ENCODE measurements at places on chromosomes 12 and 14.

- no peak for DNase-seq
These were observed 18.2 kb upstream of the ITGA5 start for GRCh38 chr12:54437243-54437642.

- DNase-seq, result no peak
These were observed 84.0 kb downstream of the RNF34 start for GRCh38 chr12:121483949-121484348.

GRCh38 chr14:103474893-103475292 lies 47.7 kb downstream of the CKB start:
- no peak for DNase-seq

GRCh38 chr12:45907955-45908354 lies 82.4 kb downstream of the SCAF11 start:
- DNase-seq, result no peak

GRCh38 chr12:82124711-82125380 lies 233.3 kb downstream of the CCDC59 start:
- no peak for DNase-seq
